Thyroid gland (tissue), 4 donors: ENCODE measurements at places on chromosomes 5 and 9. TPM values are rescaled to one million over a fixed set of nuclear protein-coding genes. Genes with fewer than 3 reads are reported as not detected.

The ZNF622 gene
- 30.9 TPM for total RNA-seq

DNA sequence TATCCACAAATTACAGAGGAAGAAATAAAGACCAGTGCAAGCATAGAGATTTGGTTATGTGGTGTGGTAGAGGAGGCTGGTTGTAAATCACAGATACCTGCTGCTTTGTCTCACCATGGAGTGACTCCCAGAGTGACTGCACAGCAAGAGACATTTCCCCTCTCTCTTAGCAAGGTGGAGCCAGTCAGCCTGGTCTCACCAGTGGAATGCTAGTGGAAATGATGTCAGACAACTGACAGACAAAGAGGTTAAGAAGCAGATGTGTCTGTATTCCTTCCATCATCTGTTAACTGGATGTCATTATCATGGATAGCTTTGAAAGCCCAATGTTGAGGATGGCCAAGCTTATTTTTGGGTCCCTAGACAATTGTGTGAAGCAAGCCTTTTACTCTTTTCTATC is 509.4 kb upstream of the SEMA6A start:
- H3K27me3 ChIP-seq: no peaks in the 10 kb centered on the region
- H3K36me3 ChIP-seq: no peaks in the 10 kb centered on the region
- H3K27ac ChIP-seq: no peak overlapping the region
- DNase-seq: no peak
- no peaks in the 10 kb centered on the region for H3K4me1 ChIP-seq

DNA sequence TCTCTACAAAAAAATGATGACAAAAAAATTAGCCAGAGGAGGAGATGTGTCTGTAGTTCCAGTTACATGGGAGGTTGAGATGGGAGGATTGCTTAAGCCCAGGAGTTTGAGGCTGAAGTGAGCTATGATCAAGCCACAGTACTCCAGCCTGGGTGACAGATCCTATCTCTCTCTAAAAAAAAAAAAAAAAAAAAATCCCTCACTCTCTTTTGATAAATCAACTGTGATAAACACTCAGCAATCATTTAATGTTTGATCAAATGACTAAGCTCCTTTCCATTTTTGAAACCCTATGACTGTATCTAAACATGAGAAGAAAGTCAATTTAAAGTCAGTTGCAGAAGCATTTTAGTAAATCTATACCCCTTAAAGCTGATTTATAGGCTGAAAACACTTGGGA is 112.1 kb upstream of the IL6ST start:
- H3K4me3 ChIP-seq: no peak overlapping the region
- H3K27me3 ChIP-seq: no peaks in the 10 kb centered on the region
- no peaks in the 10 kb centered on the region for H3K36me3 ChIP-seq
- no peak overlapping the region for H3K27ac ChIP-seq

GRCh38 chr9:121246821-121247561 is 21.0 kb upstream of the GSN start:
- H3K36me3 ChIP-seq: no peaks in the 10 kb centered on the region
- H3K27ac ChIP-seq: no peak overlapping the region
- H3K27me3 ChIP-seq: no peaks in the 10 kb centered on the region
- DNase-seq: peak; percentile 17
- no peak overlapping the region for H3K4me3 ChIP-seq

DNA sequence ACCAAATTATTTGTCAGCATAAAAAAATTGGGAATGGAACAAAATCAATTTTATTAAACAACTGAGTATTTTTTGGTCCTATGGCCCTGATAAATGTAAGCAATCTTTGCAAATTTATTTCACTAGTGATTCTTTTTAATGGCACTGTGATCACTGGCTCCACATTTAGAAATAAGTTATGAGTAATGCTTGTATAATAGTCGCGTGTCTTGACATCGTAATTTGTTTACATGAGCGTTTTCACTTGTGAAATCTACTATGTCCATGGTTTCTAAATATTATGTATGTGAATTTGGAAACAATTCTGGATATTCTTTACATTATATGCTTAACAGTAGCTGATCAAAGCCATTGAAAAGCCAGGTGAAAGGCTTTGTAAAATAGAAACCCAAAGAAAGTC is 817.5 kb downstream of the EFNA5 start:
- no peak overlapping the region for H3K27ac ChIP-seq
- no peak overlapping the region for H3K4me3 ChIP-seq
- no peaks in the 10 kb centered on the region for H3K36me3 ChIP-seq
- H3K27me3 ChIP-seq: no peaks in the 10 kb centered on the region
- H3K4me1 ChIP-seq: no peaks in the 10 kb centered on the region
- DNase-seq: no peak

- DNase-seq: no peak
- H3K27ac ChIP-seq: no peak overlapping the region
- H3K27me3 ChIP-seq: no peaks in the 10 kb centered on the region
- no peaks in the 10 kb centered on the region for H3K36me3 ChIP-seq
Measured at GRCh38 chr5:101292199-101292598, 389.1 kb upstream of the ST8SIA4 start.
